M059J (cell line): ENCODE measurements at places on chromosomes 3 and 15. TPM values are rescaled to one million over a fixed set of nuclear protein-coding genes. Genes with fewer than 3 reads are reported as not detected.

FRMD5 gene
- 4.1 and 9.7 TPM in 2 replicates for total RNA-seq

ISLR gene
- total RNA-seq = not detected in 2 replicates

GRCh38 chr3:111676211-111677006 lies 81.3 kb upstream of the ZBED2 start:
- DNase-seq = peak; percentile 99

GATA2 gene
- 22.7 and 36.3 TPM in 2 replicates for total RNA-seq

DNA sequence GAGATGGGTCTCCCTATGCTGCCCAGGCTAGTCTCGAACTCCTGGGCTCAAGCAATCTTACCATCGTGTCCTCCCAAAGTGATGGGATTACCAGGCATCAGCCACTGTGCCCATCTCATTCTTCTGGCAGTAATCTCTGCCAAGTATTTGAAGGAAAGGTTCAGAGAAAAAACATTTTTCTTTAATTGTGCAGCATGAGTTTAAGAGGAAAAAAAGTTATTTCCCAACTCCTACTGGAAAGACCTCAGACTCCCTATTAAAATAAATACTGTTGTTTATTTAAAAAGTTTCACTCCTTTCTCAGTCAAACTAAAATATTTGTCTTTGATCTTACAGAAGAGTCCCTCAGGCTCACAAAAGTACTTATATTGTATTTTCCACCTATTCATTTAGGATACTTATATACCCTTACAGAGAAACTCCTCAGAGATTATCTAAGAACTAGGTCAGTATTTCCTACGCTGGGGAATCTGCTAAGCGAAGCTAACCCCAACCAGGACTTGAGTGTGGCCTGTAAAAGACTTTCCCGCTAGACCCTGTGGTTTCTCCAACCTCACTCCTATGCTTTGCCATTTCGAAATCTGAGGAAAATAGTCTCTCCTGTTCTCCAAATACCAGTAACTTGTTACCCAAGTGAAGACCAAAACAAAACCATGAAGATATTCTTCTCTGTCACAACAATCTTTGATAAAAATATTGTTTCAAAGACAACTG lies 28.7 kb downstream of the WWTR1 start:
- DNase-seq = peak; percentile 62

MUC20 gene
- 0.07 TPM in 1 of 2 replicates, not detected in the other for total RNA-seq

GRCh38 chr3:124221422-124221821 lies 229.5 kb upstream of the ROPN1 start:
- DNase-seq = peak; percentile 79

EPHA3 gene
- 0.20 TPM in 1 of 2 replicates, not detected in the other for total RNA-seq

- DNase-seq = no peak
These were observed 136.7 kb downstream of the GBE1 start for GRCh38 chr3:81624756-81625155.

DNA sequence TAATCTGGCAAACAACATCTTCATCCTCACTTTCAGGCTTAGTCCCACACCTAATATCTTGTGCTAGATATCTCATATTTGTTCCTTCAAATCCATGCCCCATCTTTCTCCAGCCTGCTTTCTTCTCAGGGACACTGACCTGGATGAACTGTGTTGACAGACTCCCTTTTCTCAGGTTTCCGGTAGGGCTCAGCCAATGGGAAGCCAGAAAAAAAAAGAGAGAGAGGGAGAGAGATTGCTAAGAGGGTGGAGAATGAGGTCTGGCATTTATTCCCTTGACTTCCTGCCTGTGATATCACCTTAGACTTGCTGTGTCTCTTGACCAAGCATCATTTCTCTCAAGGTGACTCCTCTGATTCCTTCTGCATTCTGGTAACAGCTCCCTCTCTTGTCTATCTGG lies 145.6 kb upstream of the ABI3BP start:
- no peak for DNase-seq

GRCh38 chr3:40930131-40930538 lies 269.2 kb upstream of the CTNNB1 start:
- DNase-seq = no peak

GRCh38 chr3:179321668-179322285 lies 1.1 kb upstream of the ZNF639 start:
- peak; percentile 67 for DNase-seq

DNA sequence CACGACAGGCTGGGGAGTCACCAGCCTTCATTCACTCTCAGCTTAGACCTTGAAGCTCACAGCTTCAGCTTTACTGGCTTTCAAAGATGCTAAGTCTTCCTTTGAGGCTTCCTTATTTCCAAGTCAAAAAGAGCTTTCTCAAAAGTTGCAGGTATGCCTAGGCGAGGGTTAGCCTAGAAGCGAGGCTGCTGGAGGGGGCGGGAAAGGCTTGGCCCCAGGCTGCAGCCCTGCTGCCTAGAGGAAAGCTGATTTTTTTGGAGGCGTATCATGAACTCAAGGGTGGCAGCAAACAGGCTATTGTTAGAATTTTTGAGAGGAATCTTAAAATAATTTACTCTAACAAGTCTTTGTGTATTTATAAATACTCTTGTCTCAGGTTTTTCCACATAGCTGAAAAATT lies 37.1 kb downstream of the MYO5C start:
- no peak for DNase-seq

GRCh38 chr15:48408327-48408726 lies 77.1 kb downstream of the DUT start:
- no peak for DNase-seq

CHRNB4 gene
- not detected in 2 replicates for total RNA-seq

CLDN16 gene
- total RNA-seq = not detected in 2 replicates
